ENCODE measurements at places on chromosomes 12 and 14.

GRCh38 chr14:33908540-33909223 lies 42.2 kb downstream of the EGLN3 start:
- DNase-seq = no peak

- DNase-seq = no peak
Measured at GRCh38 chr12:53624458-53624857, 1.7 kb downstream of the ATF7 start.

GRCh38 chr12:3655328-3655900 lies 97.5 kb downstream of the CRACR2A start:
- DNase-seq = peak; percentile 78

- no peak for DNase-seq
Measured at GRCh38 chr12:49548822-49549648, 10.2 kb downstream of the KCNH3 start.

GRCh38 chr12:120013659-120014380 lies 24.8 kb downstream of the BICDL1 start:
- no peak for DNase-seq

- DNase-seq = no peak
Measured at GRCh38 chr14:101155575-101155974, 252.1 kb upstream of the RTL1 start.

GRCh38 chr14:55077170-55078151 lies 26.0 kb downstream of the MAPK1IP1L start:
- DNase-seq = no peak

GRCh38 chr12:122187466-122187865 lies 4.5 kb downstream of the LRRC43 start:
- no peak for DNase-seq

- no peak for DNase-seq
Measured at GRCh38 chr14:34935488-34935887, 47.3 kb upstream of the SRP54 start.

- no peak for DNase-seq
Measured at GRCh38 chr12:104687823-104688573, 231.2 kb downstream of the CHST11 start.

- no peak for DNase-seq
Measured at GRCh38 chr14:101126731-101127130, 223.2 kb upstream of the RTL1 start.

GRCh38 chr12:110928700-110929099 lies 8.3 kb upstream of the MYL2 start:
- DNase-seq = no peak

DNA sequence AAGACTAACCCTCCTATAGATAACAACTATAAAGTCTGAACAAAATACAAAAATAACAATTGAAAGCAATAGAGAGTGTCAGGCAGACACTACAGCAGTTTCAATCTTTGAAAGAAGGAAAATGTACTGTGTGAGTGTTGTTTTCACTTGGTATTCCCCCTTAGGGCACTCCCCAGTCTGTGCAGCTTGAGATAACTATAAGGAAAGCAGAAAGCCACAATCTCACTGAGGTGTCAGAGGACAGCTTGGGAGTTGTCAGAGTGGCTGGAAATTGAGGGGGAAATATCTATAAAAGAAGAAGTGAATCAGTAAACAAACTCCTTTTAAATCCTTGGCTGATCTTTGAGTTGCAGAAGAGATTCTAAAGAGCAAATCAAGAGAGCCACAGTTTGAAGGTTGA lies 364.8 kb downstream of the NELL2 start:
- DNase-seq = no peak

DNA sequence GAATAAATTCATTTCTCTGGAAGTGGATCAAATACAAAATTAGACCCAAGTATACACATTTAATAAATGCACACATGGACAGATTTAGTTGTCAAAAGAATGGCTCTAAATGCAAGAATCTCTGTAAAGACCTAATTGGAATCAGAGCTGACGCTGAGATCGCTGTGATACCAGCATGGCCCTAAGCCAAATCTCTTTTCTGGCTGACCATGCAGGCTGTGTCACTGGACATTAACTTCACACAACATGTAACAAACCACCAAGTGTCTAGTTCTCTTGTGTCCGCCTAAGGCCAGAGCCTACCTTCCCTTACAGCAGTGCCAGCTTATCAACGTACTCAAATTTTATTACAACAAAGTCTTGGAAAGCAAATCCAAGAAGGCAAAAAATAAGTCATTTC lies 127.5 kb downstream of the MED13L start:
- DNase-seq = no peak

DNA sequence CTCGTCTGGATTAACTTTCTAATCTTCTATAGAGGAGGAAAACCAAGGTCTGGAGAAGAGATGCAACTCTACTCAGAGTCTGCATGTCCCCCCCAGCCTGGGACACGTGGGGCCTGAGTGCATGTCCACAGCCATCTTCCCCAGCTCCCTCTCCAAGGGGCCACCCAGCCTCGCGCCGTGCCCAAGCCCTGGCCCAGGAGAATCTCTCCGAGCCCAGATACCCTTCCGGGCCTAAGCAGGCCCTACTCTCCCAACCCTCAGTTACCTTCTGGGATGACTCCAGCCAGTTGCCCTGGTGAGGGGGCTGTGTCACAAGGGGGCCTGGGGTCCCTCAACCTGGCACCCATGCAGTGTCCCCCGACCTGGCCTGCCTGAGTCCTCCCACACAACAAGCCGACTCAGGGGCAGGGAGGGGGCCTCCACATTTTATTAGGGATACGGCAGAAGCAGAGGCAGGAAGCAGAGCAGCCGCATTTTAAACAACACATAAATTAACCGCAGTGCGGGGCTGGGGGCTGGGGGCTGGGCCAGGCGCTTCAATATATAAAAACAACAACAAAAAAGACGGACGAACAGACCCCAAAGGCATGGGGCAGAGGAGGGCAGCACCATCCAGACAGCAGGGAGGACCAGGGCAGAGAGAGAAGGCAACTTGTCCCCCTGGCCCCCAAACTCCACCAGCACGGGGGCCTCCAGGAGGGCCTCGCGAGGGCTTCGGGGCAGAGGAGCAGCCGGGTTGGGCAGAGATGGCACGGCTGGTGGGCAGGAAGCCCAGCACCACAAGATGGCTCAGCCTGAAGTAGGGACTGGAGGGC lies 37.3 kb downstream of the NCKAP5L start:
- DNase-seq = no peak

GRCh38 chr12:122849352-122850047 lies 14.2 kb downstream of the HIP1R start:
- no peak for DNase-seq

DNA sequence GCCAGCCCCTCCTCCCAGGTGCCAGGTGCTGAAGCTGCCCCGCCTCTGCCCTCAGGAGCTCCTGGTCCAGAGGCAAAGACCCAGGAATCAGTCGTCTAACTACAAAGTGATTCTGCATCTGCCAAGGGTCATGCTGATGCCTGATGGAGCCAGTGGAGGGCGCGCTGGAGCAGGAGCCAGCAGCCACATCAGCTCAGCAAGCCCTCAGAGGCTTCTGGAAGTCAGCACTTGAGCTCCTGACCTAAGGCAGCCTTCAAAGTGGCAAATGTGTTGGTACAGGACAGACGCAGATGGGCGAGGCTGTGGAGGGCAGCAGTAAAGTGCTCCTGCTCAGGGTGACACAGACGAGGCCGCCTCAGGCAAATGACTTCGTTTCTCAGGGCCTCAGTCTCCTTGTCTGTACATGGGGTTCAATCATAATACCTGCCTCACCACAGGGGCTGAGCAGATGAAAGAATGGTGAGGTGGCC lies 10.9 kb downstream of the C12orf43 start:
- no peak for DNase-seq

- no peak for DNase-seq
Measured at GRCh38 chr14:95655461-95655860, 30.8 kb upstream of the TCL1B start.

GRCh38 chr12:58757422-58757821 lies 162.9 kb downstream of the LRIG3 start:
- DNase-seq = no peak

- DNase-seq = no peak
Measured at GRCh38 chr12:100266585-100266834, 369 bp downstream of the DEPDC4 start.

- DNase-seq = peak; percentile 86
Measured at GRCh38 chr12:69123919-69124638, 115.3 kb upstream of the CPSF6 start.

- no peak for DNase-seq
Measured at GRCh38 chr12:61713121-61713520, 547.1 kb upstream of the USP15 start.

DNA sequence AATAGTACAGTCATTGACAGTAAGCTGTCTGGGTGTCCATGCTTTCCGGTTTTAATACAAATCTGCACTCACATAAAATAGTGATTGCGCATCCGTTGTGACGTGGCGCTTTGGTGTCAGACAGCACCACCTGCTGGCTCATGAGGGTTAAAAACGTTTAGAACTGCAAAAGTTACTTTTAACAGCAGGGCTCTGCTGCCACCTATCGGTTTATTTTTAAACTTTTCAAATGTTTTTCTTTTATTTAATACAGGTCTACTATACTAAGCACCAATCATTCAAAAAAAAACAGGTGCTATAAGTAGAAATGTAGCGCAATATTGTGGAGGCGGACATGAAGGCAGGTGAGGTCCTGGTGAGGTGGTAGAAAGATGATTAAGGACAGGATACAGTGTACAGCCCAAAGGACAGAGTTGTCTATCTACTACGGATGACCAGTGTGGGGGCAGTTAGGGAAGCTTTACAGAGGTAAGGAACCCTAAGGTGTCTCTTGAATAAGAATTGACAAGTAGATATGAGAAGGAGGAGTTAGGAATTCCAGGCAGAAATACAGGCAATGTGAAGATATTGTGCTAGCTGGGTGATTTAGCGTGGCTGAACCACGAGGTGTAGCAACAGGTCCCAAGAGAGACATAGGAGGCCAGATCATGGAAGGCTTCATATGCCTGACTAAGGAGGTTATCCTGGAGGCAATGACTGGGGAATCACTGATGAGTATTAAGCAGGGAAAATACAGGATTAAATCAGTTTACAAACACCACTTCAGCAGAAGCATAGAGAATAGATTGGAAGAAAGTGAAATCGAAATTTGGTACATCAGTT lies 91.5 kb upstream of the PRB2 start:
- DNase-seq = peak; percentile 82

DNA sequence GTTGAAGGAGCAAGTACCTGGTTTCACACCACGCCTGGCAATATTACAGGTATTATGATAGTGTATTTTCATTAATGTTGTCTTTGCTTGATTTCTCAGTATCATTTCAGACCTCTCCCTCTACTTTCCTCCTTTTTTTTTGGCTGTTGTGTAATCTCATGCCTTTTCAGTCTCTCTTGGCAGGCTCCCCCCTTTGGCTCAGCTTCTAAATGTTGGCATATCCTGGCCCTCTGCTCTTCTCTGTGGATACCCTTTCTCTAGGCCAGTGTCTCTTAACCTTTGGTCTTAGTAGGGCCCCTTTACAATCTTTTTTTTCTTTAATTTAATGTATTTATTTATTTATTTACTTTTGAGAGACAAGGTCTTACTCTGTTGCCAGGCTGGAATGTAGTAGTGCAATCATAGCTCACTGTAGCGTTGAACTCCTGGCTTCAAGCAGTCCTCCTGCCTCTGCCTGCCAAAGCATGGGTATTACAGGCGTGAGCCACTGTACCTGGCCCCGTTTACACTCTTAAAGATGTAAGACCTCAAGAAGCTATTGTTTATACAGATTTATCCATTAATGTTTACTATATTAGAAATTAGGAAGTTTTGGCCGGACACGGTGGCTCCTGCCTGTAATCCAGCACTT lies 12.8 kb downstream of the MTHFD1 start:
- DNase-seq = no peak

Data from NCI-H1092 treated with DMSO at 0.1 percent for 48 hours (cell line).